ENCODE measurements at places on chromosomes 16 and 17.

GRCh38 chr16:77060614-77061013 is 130.4 kb upstream of the MON1B start:
- H3K4me3 ChIP-seq = no peak overlapping the region
- peaks cover 8% of the 10 kb centered on the region for H3K4me1 ChIP-seq
- no peak for DNase-seq
- no peak overlapping the region for H3K27ac ChIP-seq
- H3K27me3 ChIP-seq = no peaks in the 10 kb centered on the region

DNA sequence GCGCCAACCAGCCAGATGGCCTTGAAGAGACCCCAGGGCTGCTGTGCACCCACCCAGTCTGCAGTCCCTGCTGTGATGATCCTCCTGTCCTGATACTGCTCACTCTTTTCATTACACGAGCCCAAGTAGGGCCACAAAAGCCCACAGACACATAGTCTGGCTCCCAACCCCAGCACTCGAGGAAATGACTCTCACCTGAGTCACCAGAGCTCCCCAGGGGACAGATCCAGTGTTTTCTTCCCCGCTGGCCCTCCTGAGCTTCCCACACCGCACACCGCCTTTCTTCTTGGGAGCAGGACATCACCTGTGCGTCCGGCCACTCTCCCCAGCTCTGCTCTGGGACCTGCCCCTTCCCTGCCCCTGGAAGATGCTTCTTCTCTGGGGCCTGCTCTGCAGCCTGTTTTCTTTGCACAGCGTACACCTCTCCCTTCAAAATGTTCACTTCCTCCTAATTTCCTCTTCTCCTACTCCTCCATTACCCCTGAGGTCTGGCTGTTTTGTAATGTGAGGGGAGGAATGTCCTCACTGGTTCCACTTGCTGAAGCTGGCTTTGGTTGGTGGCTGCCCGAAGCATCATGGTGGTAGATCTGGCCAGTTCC is 2.0 kb upstream of the SCN4A start:
- H3K27ac ChIP-seq = peak overlapping the region; percentile 14
- no peaks in the 10 kb centered on the region for H3K36me3 ChIP-seq
- DNase-seq = no peak

DNA sequence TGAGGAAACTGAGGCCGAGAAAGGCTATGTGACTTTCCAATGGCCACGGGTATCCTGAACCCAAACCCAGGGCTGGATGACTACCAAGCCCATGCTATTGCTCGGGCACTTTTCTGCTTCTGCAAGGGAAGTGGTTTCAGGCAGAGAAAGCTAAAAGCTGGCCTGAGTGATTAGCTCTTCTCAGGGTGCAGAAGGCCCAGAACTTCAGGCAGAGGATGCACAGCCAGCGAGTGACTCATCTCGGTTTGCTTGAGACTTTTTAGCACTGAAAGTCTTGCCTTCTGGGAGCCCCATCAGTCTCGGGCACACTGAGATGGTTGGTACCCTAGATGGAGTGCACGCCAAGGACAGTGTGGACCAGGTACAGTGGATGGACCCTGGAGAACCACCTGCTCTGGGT is 129.5 kb upstream of the SDK2 start:
- no peak overlapping the region for H3K4me3 ChIP-seq
- H3K36me3 ChIP-seq = peaks cover 15% of the 10 kb centered on the region
- peaks cover 12% of the 10 kb centered on the region for H3K27me3 ChIP-seq
- H3K27ac ChIP-seq = no peak overlapping the region
- no peak for DNase-seq

DNA sequence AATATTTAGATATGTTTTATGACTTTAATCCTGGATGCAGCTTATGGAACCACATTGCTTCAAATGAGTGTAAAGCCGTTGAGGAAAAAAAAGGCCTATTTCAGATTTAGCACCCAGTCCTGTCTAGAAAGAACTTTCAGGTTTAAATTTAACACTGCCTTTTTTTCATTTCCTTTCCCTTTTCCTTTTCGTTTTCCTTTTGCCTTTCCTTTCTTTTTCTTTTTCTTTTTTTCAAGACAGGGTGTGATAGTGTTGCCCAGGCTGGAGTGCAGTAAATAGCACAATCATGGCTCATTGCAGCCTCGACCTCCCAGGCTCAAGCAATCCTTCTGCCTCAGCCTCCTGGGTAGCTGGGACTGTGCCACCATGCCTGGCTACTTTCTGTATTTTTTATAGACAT is 15.9 kb downstream of the LUC7L3 start:
- peaks cover 33% of the 10 kb centered on the region for H3K36me3 ChIP-seq
- no peak for DNase-seq
- H3K27ac ChIP-seq = peak overlapping the region; percentile 90
- H3K27me3 ChIP-seq = no peaks in the 10 kb centered on the region

GRCh38 chr17:35790841-35791240 is 4.6 kb downstream of the MMP28 start:
- DNase-seq = no peak
- no peak overlapping the region for H3K4me3 ChIP-seq
- H3K27me3 ChIP-seq = peaks cover 44% of the 10 kb centered on the region
- H3K36me3 ChIP-seq = no peaks in the 10 kb centered on the region

- H3K4me3 ChIP-seq = no peak overlapping the region
- H3K36me3 ChIP-seq = no peaks in the 10 kb centered on the region
- H3K4me1 ChIP-seq = peaks cover 38% of the 10 kb centered on the region
- no peak overlapping the region for H3K27ac ChIP-seq
- no peak for DNase-seq
Observed at GRCh38 chr17:1963250-1963649, 61.9 kb downstream of the RTN4RL1 start.

DNA sequence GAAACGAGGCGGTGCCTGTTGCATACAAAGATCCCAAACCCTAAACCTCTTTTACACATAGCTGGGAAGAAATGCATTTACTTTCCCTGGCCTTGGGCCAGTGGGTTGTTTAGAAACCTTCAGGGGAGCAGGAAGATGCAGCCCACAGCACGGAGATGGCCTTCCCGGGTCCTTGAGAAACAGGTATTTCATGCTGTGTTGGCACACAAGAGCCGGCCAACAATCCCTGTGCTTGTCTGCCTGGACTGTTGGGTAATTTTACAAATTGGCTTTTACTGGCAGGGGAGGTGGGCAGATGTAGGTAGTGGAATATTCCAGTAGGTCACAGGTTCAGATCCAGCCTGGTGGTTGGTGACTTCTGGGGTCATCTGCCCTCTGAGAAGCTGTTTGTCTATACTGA is 148.0 kb downstream of the FOXL1 start:
- peaks cover 8% of the 10 kb centered on the region for H3K27me3 ChIP-seq
- peaks cover 20% of the 10 kb centered on the region for H3K4me1 ChIP-seq

GRCh38 chr17:62855156-62855555 is 47.0 kb upstream of the MARCHF10 start:
- H3K4me3 ChIP-seq = no peak overlapping the region
- H3K36me3 ChIP-seq = no peaks in the 10 kb centered on the region
- H3K27ac ChIP-seq = no peak overlapping the region
- H3K27me3 ChIP-seq = no peaks in the 10 kb centered on the region
- DNase-seq = no peak
- no peaks in the 10 kb centered on the region for H3K4me1 ChIP-seq

DNA sequence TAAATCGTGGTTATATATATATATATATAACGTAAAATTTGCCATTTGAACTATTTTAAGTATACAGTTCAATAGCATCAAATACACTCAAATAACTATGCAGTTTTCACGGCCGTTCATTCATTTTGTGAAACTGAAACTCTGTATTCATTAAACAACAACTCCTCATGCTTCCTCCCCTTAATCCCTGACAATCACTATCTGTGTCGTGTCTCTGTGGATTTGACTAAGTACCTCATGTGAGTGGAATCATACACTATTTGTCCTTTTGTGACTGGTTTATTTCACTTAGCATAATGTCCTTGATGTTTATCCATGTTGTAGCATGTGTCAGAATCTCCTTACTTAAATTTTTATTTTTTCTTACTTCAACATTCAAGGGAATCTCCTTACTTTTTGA is 2.8 kb downstream of the CCL23 start:
- H3K36me3 ChIP-seq = peaks cover 13% of the 10 kb centered on the region
- H3K4me3 ChIP-seq = no peak overlapping the region
- DNase-seq = no peak
- H3K27me3 ChIP-seq = peaks cover 7% of the 10 kb centered on the region

- H3K4me3 ChIP-seq = no peak overlapping the region
- H3K4me1 ChIP-seq = peaks cover 14% of the 10 kb centered on the region
- H3K27ac ChIP-seq = no peak overlapping the region
- no peaks in the 10 kb centered on the region for H3K27me3 ChIP-seq
- DNase-seq = no peak
- no peaks in the 10 kb centered on the region for H3K36me3 ChIP-seq
Observed at GRCh38 chr17:81317530-81317821, 22.4 kb upstream of the SLC38A10 start.

DNA sequence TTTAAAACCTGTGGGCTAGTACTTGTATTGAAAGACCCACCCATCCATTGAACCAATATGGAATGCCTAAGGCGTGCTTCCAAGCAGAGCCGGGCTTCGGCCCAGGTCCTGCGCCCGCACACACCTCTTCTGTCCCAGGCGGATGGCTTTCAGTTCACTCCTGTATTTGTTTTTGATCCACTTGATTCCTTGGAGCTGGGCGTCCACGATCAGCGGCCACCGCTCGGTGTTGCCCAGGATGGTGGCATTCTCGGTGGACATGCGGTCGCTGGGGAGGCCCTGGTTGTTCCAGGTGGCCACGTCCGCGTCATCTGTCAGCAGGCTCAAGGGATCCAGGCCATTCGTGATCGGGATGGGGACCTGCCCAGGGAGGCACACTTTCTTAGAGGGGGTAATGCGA is 75.9 kb downstream of the PGS1 start:
- peak overlapping the region; percentile 53 for H3K27ac ChIP-seq
- H3K4me3 ChIP-seq = no peak overlapping the region
- no peaks in the 10 kb centered on the region for H3K36me3 ChIP-seq
- H3K4me1 ChIP-seq = no peaks in the 10 kb centered on the region
- H3K27me3 ChIP-seq = no peaks in the 10 kb centered on the region

- no peak for DNase-seq
- H3K4me3 ChIP-seq = no peak overlapping the region
- H3K27me3 ChIP-seq = peaks cover 2% of the 10 kb centered on the region
- peaks cover 17% of the 10 kb centered on the region for H3K36me3 ChIP-seq
Observed at GRCh38 chr17:353838-354234, 1.2 kb upstream of the RPH3AL start.
